ENCODE measurements at places on chromosomes 5 and 9.

DNA sequence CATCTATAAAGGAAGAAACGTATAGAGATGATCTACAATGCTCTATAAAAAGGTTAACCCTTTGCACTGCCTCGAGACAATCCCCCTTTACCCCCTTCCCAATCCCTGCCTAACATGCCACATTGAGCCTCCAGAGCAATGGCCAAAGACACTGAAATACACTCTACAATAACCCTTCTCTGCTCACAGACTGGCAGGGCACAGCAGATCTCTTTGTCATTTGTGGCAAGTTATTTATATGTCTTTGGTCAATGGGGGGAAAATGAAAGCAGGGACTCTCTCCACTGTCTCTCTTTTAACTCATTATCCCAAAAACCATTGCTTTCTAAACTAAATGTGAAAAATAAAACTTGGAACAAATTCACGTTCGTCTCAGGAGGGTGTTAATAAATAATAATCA is 51.7 kb downstream of the PTCH1 start:
- DNase-seq = no peak

DNA sequence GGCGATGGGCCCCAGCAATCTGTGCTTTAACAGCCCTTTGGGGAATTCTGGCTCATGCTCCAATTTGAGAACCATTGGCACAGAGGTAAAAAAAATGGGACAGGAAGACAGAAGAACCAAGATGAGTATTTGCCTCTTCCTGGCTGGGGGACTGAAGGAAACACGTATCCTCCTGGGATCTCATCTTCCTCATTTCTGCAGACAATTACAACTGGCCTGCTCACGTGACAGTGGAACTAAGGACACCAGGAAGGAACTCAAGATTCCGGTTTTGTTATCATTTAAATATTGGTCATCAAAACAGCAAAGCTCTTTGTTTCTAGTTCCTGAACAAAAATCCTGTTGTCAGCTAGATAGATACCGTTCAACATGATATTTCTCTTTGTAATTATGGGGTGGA is 216.0 kb upstream of the DAP start:
- no peak for DNase-seq

DNA sequence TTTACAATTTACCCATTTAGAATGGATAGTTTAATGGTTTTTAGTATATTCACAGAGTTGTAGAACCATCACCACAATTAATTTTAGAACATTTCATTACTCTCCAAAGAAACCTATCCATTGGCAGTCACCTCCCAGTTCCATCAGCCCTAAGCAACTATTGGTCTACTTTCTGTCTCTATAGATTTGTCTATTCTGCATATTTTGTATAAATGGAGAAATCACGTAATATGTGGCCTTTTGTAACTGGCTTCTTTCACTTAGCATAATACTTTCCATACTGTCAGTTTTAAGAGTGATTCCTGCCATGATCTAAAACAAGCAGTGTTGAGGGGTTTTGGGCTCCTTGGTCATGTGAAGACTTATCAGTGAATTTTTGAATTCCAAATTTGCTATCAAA is 12.7 kb downstream of the OCLN start:
- no peak for DNase-seq

DNA sequence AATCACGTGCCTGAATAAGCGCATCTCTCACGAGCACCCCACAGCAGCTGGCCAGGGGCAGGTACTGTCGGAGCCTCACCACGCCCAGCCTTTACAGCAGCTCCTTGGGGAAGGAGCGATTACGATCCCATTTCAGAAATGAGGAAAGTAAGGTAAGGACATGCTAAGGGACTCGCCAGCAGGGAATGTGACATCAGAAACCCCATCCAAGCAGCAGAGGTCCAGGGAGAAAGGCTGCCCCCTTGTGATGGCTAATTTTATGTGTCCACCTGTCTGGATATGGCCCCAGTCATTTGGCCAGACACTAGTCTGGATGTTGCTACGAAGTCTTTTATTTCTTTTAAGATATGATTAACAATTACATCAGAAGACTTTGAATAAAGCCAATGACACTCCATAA is 77.3 kb downstream of the UBE2QL1 start:
- no peak for DNase-seq

DNA sequence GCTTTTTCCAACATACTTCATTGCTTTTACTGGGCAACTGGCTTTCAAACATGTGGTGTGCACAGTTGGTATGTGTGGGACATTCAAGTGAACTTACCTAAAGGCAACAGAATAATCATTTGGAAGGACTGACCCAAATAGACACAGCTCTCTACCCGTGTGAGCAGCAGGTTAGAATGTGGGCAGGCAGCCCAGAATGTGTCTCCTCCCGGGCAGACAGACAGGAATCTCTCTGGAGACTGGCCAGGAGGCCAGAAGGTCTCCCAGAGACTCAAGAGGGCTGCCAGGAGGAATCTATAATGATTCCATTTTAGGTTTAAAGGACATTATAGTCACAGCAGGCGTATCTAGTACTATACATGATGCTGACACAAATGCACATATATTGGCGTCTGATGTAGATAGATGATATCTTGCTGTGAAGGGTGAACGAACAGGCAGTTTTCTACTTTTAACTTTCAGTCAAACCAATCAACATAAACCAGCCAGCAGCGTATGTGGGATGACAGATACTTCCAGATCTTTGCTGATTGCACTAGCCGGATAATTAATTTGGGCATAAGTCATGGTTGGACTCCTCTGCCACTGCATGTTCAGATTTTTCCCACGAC is 297.4 kb upstream of the ZNF608 start:
- no peak for DNase-seq

DNA sequence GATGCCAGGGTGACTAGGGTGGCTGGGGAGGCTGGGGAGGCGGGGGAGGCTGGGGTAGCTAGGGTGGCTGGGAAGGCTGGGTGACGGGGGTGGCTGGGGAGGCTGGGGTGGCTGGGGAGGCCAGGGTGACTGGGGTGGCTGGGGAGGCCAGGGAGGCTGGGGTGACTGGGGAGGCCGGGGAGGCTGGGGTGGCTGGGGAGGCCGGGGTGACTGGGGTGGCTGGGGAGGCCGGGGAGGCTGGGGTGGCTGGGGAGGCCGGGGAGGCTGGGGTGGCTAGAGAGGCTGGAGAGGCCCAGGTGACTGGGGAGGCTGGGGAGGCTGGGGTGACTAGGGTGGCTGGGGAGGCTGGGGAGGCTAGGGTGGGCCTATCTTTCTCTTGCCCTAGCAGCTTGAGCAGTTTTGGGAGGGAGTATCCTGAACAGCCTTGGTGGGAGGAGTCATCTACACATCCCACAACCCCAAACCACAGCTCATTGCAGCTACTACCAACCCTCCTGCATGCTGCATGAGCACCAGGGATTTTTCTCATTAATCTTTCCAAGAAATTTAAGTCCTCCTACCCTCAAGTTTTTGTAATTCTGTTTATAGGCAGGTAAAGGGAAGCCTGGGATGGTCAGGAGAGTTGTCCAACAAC is 203.2 kb upstream of the IRX1 start:
- no peak for DNase-seq

DNA sequence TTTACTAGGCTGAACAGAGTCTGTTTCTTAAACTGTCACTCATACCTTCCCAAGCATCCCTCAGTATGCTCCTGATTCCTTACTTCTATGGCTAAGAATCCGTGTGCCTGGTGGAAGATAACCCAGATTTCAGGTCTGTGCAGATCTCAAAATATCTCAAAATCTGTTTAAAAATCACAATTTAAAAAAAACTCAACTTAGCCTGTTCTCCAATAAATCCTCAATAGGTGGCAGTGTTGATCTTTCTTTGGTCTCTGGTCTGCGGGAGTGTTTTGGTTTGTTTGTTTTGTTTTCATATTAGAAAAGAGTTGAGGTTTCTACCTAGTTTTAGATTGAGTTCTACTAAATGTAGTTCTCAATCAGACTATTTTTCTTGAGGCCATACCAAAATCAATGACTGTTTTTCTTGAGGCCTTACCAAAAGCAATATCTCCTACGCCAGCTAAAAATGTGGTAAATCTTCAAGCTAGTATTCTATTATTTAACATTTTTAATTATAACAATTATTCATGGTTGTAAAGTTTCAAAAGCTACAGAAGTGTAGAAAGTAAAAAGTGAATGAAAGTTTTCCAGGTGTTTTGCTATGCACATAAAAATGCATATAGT is 57.9 kb downstream of the TGFBR1 start:
- DNase-seq = no peak

- DNase-seq = no peak
Measured at GRCh38 chr5:963673-964531, 44.7 kb upstream of the NKD2 start.

DNA sequence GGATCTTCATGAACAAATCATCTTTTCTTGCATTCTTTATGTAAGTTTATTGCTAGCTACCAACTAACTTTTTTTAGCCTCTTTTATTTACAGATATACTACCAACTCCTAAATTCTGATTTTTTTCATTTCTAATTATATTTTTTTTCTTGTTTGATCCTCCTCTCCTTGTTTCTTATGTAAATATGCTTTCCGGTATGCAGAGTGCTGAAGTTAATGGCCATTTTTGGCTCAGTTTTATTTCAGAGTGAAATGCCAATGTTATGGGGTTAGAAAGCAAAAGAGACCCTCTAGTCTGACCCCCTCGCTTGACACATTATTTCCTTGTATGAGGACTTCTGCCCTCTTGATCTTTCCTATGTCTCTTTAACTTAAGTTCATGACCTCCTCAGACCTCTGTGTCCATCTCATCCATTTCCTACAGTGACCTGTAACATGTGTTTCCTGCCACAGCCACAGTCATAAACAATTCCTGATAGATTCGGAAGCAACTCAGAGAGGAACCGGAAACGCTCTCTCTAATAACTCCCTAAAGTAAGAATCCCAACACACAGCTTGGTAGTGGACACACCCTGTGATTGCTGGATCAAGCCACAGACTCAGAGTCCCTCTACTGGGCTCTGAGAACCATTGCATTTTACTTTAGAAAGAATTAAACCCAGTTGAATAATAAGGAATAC is 42.9 kb upstream of the AFAP1L1 start:
- no peak for DNase-seq

DNA sequence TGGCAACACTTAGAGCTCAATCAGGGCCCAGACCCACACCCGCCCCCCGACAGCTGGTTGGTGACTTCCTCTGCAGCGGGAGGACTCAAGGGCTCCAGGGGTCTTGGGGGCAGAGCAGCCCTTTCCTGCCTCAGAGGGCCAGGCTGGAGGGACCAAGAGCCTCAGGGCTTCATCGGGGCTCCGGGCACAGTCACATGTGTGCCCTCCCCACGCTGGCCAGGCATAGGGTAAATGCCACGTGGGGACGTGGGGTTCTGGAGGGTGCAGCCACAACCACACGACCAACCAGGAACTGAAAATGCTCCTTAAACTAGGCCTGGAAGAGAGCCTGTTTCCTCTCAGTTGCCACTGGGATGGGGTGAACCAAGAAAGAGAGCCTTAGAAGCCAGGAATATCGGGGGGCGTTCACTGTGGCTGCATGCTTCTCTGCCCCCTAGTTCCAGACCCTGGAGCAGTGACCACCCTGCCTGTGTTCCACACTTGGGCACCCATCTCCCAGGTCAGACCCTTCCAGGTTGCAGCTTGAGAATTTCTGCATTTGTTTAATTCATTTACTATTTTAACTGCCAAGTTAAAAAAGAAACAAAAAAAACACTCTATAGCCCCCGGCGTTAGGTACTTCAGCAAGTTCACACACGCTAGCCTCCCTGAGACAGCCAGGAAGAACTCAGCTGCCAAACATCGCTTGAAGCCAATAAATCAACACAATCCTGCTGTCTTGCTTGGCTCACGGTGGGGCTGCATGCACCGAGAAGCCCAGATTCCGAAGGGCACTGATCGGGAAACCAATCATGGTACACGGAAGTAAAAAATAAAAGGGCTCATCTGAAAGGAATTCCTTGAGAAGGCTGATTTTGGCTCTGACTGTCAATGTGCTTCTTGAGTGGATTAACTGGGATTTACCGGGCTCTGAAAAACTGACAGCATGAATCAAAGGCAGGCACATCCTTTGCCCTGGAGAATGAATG is 56.1 kb upstream of the PHYKPL start:
- no peak for DNase-seq

DNA sequence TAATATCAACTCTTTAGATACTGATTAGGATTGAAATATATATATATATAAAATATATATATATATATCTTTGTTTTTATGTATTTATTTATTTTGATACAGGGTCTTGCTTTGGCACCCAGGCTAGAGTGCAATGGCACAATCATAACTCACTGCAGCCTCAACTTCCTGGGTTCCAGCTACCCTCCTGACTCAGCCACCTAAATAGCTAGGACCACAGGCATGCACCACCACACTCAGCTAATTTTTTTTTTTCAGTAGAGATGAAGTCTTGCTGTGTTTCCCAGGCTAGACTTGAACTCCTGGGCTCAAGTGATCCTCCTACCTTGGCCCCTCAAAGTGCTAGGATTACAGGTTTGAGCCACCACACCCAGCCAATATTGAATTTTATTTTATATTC is 20.6 kb upstream of the CDH6 start:
- DNase-seq = no peak

DNA sequence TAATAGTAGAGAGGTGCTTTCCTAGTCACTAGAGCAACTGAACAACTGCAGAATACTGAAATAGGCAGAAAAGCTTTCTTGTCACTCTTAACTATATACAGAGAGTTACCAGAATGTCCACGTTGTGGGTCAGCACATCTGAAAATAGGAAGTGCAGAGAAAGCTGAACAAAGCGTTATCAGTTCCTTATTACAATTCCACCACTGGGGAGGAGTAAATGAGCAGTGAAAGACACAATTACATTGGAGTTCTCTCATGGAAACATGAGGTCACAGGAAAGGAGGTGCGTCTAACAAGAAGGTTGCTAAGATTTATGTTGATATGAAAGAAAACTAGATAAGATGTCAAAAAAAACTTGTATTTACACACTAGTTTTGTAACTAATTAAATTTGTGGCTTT is 461.9 kb upstream of the COX7C start:
- no peak for DNase-seq

GRCh38 chr5:168377525-168377924 is 86.1 kb downstream of the WWC1 start:
- no peak for DNase-seq

- DNase-seq = no peak
Measured at GRCh38 chr9:133528876-133529241, 4.1 kb upstream of the MYMK start.

DNA sequence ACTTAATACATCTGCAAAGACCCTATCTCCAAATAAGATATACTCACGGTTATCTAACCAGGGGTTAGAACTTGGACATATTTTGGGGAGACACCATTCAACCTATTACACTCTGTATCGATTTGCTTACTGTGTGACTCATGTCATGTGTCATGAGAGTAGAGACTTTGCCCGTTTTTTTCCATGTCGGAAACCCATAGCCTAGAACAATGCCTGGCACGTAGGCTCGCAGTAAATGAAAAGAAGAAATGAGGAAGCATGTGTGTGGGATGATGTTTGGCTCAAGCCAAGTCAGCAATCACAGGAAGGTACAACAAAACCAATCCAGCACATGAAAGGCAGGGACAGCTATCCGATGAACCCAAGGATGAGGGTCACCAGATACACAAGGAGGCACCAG is 94.6 kb upstream of the DNAH5 start:
- DNase-seq = no peak
